AG04449 (cell line): ENCODE measurements at places on chromosomes 6 and 20.
A peak's percentile ranks its signal among the peaks of the same experiment; 100 is the strongest.

DNA sequence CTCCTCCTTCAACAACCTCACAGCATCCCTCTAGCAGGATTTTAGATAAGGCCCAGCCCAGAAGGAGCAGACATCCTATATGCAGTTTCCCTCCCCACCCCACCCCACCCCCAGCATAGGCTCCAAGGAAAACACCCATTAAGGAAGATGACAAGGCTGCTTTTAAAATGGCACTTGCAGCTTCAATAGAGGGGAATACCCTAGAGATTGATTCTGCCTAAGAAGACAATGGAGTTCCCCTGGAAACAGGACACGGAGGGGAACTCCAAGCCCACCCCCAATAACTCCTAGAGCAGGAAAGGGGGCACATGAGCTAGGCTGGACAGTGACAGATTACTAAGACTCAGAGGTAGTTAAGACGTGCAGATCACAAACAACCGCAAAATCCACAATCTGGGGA is 34.7 kb downstream of the CPNE5 start:
- no peak for DNase-seq

- peak; percentile 75 for DNase-seq
These were observed 27.5 kb upstream of the MARCKS start for GRCh38 chr6:113829696-113830045.

- peak; percentile 19 for DNase-seq
These were observed 91.9 kb downstream of the FLRT3 start for GRCh38 chr20:14245368-14245970.

- DNase-seq = no peak
These were observed 172.4 kb upstream of the PDE10A start for GRCh38 chr6:165835410-165835851.

DNA sequence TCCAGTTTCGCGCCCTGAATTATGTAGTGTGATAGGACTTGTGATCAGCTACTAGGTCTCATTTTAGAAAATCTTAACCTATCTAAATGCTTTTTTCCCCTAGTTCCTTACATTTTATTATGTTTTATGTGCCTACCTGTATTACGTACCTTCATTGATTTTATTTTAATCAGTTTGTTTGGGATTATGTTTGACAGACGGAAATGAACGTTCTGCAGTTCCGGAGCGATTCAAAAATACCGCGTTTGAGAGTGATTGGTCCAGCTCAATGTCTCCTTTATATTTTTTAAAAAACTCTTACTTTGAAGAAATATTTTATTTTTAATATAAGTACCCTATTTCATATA is 114.3 kb upstream of the BTN3A2 start:
- DNase-seq = no peak
